ENCODE measurements at places on chromosomes 11 and 22. TPM values are rescaled to one million over a fixed set of nuclear protein-coding genes. Genes with fewer than 3 reads are reported as not detected.

DNA sequence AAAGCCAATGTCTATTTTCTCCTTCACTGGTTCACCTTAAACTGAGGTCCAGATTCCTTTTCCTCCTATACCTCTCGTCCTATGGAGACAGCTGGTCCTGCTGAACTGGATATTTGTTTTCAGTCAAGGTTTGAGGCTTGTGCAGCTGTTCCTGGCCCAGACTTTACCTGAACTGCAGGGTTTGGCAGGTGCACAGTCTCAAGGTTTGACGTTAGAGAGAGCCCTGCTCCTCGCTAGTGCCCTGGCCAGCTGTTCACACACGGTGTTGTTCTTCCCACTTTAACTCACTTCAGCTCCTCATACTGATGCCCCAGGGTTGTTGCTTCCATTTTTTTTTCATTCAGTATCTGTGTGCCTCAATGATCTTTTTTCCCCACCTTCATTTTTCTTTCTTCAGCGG lies 74.0 kb upstream of the TTC12 start:
- H3K4me3 ChIP-seq = no peak overlapping the region
- H3K4me1 ChIP-seq = no peaks in the 10 kb centered on the region
- H3K27ac ChIP-seq = no peak overlapping the region
- no peaks in the 10 kb centered on the region for H3K36me3 ChIP-seq

DNA sequence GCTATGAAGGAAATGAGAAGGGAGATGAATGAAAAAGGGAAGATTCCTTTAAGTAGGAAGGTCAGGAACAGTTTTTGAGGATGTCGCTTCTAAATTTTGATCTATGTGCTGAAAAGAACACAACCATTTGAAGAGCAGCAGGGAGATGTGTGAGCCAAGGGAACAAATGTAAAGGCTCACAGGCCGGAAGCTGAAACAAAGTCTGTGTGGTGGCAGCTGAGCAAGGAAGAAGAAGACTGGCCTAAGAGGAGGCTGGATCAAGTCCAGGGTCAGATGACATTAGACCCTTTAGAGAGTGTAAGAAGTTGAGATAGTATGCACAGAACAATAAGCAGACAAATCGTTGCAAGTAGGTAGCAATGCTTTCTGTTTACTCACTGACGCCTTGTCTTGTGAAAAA lies 1631.4 kb upstream of the TENM4 start:
- DNase-seq = no peak
- no peaks in the 10 kb centered on the region for H3K36me3 ChIP-seq
- no peak overlapping the region for H3K4me3 ChIP-seq
- H3K27me3 ChIP-seq = no peaks in the 10 kb centered on the region
- H3K4me1 ChIP-seq = no peaks in the 10 kb centered on the region

DNA sequence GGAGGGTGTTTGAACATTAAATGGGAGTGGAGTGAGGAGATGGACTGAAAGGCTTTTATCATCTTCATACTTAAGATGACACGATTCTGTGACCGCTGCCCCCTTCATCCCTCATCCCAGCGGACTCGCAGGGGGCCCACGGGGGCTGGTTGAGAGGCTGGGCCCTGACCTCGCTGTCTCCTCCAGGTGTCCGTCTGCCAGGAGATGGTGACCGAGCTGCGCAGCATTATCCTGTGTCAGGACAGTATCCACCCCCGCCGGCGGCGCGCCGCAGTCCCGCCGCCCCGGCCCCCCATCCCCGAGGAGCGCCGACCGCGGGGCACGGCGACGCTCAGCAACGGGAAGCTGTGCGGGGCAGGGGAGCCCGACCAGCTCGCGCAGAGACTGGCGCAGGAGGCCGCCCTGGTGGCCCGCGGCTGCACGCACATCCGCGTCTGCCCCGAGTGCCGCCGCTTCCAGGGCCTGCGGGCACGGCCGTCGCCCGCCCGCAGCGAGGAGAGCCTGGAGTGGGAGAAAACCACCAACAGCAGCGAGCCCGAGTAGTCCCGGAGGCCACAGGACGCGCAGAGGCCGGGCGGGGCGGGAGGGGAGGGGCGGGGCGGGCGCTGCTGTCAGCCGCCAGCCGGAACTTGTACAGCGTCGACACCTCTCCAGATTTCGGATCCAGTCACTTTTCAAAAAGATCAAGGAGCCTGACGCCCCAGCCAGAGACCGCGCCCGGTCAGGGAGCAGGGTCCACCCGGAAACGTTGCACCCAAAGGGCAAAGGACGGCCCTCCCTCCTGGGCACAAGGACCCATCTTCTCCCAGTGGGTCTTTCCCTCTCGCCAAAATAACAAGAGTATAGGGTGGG lies 38.0 kb upstream of the TBCEL start:
- H3K36me3 ChIP-seq = no peaks in the 10 kb centered on the region
- peak overlapping the region; percentile 11 for H3K4me3 ChIP-seq
- H3K4me1 ChIP-seq = no peaks in the 10 kb centered on the region
- no peaks in the 10 kb centered on the region for H3K27me3 ChIP-seq
- no peak overlapping the region for H3K27ac ChIP-seq
- DNase-seq = peak; percentile 79

DNA sequence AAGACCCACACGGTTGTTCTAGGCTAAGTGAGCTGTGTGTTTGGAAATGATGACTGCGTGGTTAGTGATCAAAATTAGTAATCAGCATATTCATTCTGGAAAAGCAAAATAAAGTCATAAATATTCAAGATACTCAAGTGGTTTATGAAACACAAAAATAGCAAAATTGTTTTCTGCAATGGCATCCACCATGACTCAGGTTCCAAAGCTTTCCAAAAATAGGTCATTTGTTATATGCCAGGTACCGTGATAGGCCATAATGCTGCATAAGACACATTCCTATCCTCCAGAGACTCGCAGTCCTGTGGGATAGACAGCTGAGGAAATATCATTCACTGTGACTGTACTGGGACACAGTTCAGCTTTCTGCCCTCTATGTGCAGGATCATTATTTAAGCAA lies 2.4 kb upstream of the ATL3 start:
- H3K27me3 ChIP-seq = no peaks in the 10 kb centered on the region
- H3K36me3 ChIP-seq = no peaks in the 10 kb centered on the region
- DNase-seq = no peak
- H3K4me3 ChIP-seq = no peak overlapping the region
- H3K27ac ChIP-seq = no peak overlapping the region
- peaks cover 12% of the 10 kb centered on the region for H3K4me1 ChIP-seq

- H3K27ac ChIP-seq = no peak overlapping the region
- no peaks in the 10 kb centered on the region for H3K4me1 ChIP-seq
- H3K36me3 ChIP-seq = no peaks in the 10 kb centered on the region
- H3K27me3 ChIP-seq = no peaks in the 10 kb centered on the region
- DNase-seq = no peak
These were observed 101.2 kb upstream of the RAG2 start for GRCh38 chr11:36699271-36699670.

GRCh38 chr22:17366830-17367229 lies 2.4 kb upstream of the CECR2 start:
- H3K4me1 ChIP-seq = peaks cover 7% of the 10 kb centered on the region
- no peak overlapping the region for H3K4me3 ChIP-seq
- H3K36me3 ChIP-seq = no peaks in the 10 kb centered on the region
- no peak overlapping the region for H3K27ac ChIP-seq
- no peak for DNase-seq

DNA sequence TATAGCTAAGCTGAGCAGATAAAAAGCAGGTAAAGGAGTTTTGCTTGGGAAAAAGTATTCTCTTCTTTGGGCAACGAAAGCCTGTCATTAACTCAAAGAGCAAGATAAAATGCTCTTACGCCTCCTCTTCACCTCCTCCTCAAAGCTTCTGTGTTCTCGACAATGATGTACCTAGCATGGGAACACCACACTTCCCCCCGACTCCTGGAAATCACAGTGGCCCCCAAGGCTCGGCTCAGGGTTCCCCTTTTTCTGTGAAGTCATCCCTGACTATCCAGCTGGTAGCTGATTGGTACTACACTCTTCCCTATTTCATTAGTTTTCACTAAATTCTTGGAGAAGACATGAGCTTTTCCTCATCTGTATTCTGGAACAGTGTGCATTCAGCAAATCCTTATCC lies 336.1 kb downstream of the LARGE1 start:
- H3K36me3 ChIP-seq = no peaks in the 10 kb centered on the region
- H3K27me3 ChIP-seq = no peaks in the 10 kb centered on the region
- no peak overlapping the region for H3K4me3 ChIP-seq
- H3K4me1 ChIP-seq = peaks cover 3% of the 10 kb centered on the region
- no peak for DNase-seq
- H3K27ac ChIP-seq = no peak overlapping the region

The OR5M8 gene
- total RNA-seq = not detected

The HTATIP2 gene
- 12.9 TPM for total RNA-seq

The MMP12 gene
- not detected for total RNA-seq

The SCGB1C1 gene
- total RNA-seq = not detected

- H3K27ac ChIP-seq = no peak overlapping the region
- H3K4me3 ChIP-seq = no peak overlapping the region
- no peaks in the 10 kb centered on the region for H3K36me3 ChIP-seq
- DNase-seq = no peak
- H3K27me3 ChIP-seq = no peaks in the 10 kb centered on the region
These were observed 26.6 kb upstream of the MYEOV start for GRCh38 chr11:69267395-69267805.

DNA sequence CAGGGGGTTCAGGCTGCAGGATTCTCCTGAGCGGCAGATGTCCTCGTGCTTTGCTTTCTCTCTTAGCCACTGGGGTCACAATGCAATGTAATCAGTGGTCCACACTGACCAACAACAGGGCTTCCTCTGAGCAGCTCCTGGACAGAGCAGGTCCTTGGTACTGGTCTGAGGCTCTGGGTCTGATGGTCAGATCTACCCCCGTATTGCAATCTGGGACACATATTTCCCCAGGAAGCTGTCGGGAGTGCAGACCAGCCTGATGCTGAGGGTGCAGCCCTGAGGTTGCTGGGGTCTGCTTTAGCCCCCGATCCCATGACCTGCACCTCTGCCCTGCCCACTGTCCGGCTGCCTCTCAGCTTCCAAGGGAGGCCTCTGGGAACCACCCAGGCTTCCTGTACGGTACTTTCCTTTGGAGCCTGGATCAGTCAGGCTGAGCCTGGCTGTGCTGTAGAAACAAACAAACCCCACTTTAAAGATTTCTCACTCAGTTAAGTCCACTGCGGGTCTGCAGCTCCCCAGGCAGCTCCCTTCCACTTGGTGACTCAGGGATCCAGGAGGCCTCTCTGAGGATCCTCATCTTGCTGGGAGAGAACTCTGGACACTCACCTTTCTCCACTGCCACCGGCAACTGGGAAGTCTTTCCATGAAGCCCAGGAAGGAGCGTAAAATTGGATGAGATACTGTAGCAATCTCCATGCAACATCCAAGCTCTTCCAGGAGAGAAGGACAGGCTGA lies 1046.6 kb downstream of the TBC1D22A start:
- H3K27ac ChIP-seq = no peak overlapping the region
- no peaks in the 10 kb centered on the region for H3K36me3 ChIP-seq
- no peaks in the 10 kb centered on the region for H3K4me1 ChIP-seq
- H3K4me3 ChIP-seq = no peak overlapping the region

DNA sequence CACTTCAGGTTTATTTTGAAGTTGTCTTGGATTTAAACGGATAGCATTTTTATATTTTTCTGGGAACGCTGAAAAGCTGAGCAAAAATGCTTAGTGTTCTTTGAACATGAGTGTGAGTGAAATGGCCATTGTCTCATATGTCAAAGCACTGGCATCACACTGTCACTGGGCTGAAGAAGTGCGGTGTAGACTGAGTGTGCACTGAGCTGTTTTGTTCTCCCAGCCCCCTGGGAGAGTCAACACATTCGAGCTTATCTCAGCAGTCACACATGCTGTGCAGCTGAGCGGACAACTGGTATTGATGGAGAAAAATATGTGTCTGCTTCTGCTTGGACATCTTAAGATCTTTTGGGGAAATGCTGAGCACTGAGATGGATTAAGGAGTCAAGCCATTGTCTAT lies 90.8 kb downstream of the TECTA start:
- H3K27me3 ChIP-seq = no peaks in the 10 kb centered on the region
- no peaks in the 10 kb centered on the region for H3K36me3 ChIP-seq
- DNase-seq = no peak
- no peak overlapping the region for H3K27ac ChIP-seq
- H3K4me3 ChIP-seq = no peak overlapping the region

The BLID gene
- total RNA-seq = not detected

DNA sequence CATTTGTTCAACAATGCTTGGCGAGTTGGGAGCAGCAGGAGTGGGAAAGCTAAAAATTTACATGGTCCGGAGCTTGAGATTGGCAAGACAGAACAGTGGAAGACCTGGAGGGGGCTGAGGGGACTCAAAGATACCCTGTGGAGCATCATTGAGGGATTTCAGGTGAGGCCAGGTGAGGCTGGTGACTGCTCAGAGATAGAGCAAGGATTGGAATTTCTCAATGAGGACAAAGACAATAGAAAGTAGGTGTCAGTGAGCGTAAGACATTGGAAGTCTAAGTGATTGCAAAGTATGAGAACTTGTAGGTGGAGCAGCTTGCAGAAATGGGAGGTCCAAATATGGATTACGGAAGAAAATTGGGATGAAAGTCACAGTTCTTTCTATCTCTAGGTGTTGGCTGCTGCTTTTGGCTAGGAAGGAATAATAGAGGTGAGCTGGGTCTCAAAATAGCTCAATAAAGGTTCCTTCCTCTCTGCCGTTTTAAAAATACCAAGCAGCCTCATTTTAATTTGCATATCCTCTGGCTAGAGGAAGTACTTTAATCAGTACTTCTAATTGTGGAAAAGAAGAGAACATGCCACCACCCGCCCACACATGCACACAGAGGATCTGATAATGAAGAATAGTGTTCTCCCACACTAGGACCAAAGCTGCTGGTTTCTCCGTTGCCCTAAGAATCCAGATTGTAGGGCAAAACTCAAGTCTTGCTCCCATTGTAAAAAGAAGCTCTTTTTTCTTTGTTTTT lies 41.8 kb upstream of the SORL1-AS1 start:
- H3K27ac ChIP-seq = no peak overlapping the region
- H3K27me3 ChIP-seq = no peaks in the 10 kb centered on the region
- H3K4me1 ChIP-seq = no peaks in the 10 kb centered on the region
- no peak for DNase-seq
- no peaks in the 10 kb centered on the region for H3K36me3 ChIP-seq

- no peak overlapping the region for H3K27ac ChIP-seq
- H3K4me3 ChIP-seq = no peak overlapping the region
- H3K4me1 ChIP-seq = no peaks in the 10 kb centered on the region
- no peaks in the 10 kb centered on the region for H3K36me3 ChIP-seq
- H3K27me3 ChIP-seq = no peaks in the 10 kb centered on the region
These were observed 406.6 kb downstream of the LARGE1 start for GRCh38 chr22:33513388-33514338.
